ENCODE measurements at places on chromosomes 6 and 20. TPM values are rescaled to one million over a fixed set of nuclear protein-coding genes. Genes with fewer than 3 reads are reported as not detected.
A peak's percentile ranks its signal among the peaks of the same experiment; 100 is the strongest.

GRCh38 chr20:29079769-29080690 lies 2177.4 kb upstream of the DEFB115 start:
- H3K4me1 ChIP-seq: no peaks in the 10 kb centered on the region
- no peak for DNase-seq
- H3K27me3 ChIP-seq: no peaks in the 10 kb centered on the region
- H3K36me3 ChIP-seq: no peaks in the 10 kb centered on the region
- no peak overlapping the region for H3K27ac ChIP-seq

GRCh38 chr20:17445543-17445942 lies 85.6 kb downstream of the BFSP1 start:
- H3K36me3 ChIP-seq: no peaks in the 10 kb centered on the region
- no peaks in the 10 kb centered on the region for H3K27me3 ChIP-seq
- no peak overlapping the region for H3K27ac ChIP-seq

- peak overlapping the region; percentile 98 for H3K27ac ChIP-seq
- DNase-seq: peak; percentile 3
- H3K27me3 ChIP-seq: no peaks in the 10 kb centered on the region
- H3K36me3 ChIP-seq: peaks cover 21% of the 10 kb centered on the region
- H3K4me1 ChIP-seq: peaks cover 17% of the 10 kb centered on the region
Observed at GRCh38 chr6:159790956-159791598, 810 bp downstream of the MRPL18 start.

GRCh38 chr20:53757472-53757913 lies 163.9 kb upstream of the ZNF217 start:
- no peak overlapping the region for H3K27ac ChIP-seq

DNA sequence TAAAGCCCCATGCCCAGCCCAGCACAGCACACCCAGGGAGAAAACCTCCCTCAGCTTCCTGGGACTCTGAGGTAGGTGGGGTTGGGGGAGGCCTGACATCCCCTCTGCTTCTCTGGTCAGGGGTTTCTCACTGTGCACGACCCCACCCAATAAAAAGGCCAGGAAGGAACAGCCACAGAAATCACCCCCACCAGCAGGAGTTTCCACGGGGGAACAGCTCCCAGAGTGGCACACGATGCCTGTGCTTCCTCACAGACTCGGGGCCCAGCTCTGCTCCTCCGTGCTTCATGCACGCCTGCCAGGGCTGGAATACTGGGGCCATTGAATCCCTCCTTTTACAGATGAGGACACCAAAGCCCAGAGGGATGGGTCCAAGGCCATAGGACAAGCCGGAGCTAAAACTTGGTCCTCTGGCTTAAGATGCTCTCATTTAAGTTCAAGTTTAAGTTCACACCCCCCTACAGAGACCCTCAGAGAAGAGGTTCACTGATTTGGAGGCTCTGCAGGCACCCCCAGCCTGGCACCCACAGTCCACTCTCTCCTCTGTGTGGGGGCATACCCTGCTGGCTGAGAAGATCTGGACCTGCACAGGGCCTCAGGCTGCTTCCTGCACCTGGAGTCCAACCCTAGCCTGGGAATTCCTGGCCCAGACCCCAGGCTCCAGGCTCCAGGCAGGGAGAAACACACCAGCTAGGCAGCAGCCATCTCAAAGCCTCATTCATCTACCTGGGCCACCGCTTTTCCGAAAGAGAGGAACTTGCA lies 14.3 kb downstream of the ACSS1 start:
- H3K36me3 ChIP-seq: no peaks in the 10 kb centered on the region
- H3K4me1 ChIP-seq: no peaks in the 10 kb centered on the region
- no peak for DNase-seq
- H3K27me3 ChIP-seq: peaks cover 8% of the 10 kb centered on the region

DNA sequence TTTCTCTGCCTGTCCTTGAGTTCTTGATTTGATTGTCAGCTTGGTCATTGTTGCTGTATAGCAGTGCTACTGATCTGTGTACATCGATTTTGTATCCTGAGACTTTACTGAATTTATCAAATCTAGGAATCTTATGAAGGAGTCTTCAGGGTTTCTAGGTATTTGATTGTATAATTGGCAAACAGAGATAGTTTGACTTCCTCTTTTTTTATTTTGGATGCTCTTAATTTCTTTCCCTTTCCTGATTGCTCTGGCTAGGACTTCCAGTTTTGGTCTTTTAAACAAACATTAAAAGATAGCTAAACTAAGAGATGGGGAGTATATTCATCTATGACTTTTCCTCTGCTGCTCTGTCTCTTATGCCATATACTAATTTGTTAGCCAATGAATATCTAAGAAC lies 62.4 kb downstream of the NCOA7 start:
- no peak overlapping the region for H3K4me3 ChIP-seq
- no peaks in the 10 kb centered on the region for H3K27me3 ChIP-seq
- H3K27ac ChIP-seq: no peak overlapping the region
- no peaks in the 10 kb centered on the region for H3K36me3 ChIP-seq

DNA sequence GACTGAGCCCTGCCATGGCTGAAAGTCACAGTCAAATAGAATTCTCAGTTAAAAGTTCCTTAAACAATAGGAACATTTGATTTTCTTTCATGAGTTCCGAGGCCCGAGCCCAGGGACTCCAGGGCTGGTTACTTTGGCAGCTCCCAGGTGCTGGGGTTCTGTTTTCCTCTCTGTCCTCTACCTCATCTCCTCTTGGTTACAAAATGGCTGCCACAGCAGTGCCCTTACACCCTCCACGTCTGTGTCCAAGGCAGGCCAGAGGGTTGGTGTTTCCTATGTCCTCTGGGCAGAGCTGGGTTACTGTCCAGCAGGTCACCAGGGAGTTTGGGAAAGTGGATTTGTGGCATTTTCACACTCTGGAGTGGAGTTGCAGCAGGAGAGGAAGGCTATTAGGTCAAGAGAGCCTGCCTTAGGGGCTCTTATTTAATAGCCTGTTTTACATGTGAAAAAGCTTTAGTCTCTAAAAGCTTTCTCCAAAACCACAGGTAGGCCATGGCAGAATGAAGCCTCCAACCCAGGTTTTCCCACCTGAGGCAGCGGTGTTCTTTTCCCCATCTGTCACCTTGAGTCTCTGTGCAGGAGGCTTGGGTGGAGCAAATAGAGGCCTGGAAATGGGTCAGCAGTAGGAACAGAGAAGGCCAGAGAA lies 111.0 kb downstream of the DTD1 start:
- no peak overlapping the region for H3K4me3 ChIP-seq
- no peak for DNase-seq
- H3K27ac ChIP-seq: no peak overlapping the region
- no peaks in the 10 kb centered on the region for H3K4me1 ChIP-seq
- no peaks in the 10 kb centered on the region for H3K27me3 ChIP-seq

DNA sequence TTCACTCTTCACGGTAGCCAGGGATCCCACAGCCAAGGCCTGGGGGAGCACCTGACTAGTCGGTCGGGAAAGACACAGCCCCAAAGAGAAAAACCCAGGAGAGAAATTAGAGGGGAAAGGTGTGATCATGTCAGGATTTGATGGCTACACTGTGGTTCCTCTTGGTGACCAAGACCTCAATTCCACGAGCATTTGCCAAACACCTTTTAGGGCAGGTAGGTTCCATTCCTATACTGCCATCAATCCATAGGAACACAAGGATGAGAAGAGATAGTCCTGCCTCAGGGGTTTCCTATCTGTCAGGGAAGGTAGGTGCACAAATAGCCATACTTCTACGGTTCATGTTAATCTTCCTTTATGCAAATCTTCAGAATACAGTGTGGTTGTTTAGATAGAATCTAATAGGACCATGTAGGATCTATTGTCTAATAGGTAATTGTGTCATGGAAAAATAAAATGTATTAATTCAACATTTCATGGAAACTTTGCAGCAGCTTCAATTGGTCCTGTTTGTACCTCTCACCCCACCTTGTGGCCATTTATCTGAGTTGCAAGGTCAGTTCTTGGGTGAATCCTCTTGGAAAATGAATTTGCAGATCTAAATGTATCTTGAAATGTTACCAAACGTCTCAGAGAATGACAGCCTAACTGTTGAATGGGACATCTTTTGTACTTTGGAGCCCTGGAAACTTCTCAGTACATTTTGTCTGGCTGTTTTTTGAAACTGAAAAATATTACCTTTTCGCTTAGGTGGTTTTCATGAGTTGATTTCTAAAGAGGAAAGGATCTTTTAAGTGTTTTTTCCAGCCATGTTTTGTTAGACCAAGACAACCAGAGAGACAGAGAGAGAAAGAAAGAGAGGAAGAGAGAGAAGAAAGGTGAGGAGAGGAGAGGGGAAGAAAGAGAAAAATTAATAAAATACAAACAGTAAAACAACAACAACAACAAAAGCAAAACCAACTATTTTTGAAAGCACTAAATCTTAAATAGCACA lies 33.7 kb upstream of the IYD start:
- H3K4me3 ChIP-seq: no peak overlapping the region
- peak; percentile 87 for DNase-seq
- H3K27ac ChIP-seq: no peak overlapping the region
- H3K36me3 ChIP-seq: no peaks in the 10 kb centered on the region

GRCh38 chr6:108689272-108690161 lies 128.8 kb downstream of the FOXO3 start:
- no peaks in the 10 kb centered on the region for H3K27me3 ChIP-seq
- peaks cover 4% of the 10 kb centered on the region for H3K4me1 ChIP-seq
- H3K36me3 ChIP-seq: no peaks in the 10 kb centered on the region

- peak; percentile 84 for DNase-seq
- no peaks in the 10 kb centered on the region for H3K36me3 ChIP-seq
- no peak overlapping the region for H3K4me3 ChIP-seq
- H3K4me1 ChIP-seq: no peaks in the 10 kb centered on the region
- no peak overlapping the region for H3K27ac ChIP-seq
Observed at GRCh38 chr6:130796313-130796905, 30.8 kb upstream of the SMLR1 start.

DNA sequence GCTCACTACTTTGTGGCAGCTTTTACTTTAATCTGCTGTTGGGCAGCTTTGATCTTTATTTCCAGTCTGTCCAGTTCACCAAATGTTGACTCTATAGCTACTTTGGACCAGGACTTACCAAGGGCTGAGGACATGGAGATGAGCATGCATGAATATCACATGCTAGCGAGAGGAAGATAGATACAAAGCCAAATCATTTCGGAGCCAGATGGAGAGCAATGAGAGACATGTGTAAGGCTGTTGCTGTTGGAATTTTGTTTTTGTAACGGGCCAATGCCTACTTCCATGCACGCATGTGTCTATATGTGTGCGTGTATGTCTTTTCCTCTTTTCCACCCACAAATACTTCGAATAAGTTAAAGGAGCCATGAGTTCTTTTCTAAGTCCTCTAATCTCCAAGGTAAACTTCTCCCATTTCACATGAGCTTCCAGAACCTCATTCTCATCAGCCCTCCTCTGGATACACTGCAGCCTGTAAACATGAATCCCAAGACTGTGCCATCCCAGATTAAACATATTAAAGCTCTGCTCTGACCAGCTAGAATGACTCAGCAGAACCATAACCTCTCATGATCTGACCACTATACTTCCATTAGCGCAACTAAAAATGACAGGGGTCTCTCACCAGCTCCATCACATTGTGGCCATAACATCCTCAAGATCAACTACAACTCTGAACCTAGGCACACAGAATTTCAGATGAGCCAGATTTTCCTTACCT lies 160.7 kb downstream of the LRFN2 start:
- no peak for DNase-seq
- H3K27ac ChIP-seq: no peak overlapping the region
- peaks cover 63% of the 10 kb centered on the region for H3K27me3 ChIP-seq
- H3K4me3 ChIP-seq: no peak overlapping the region
- peaks cover 4% of the 10 kb centered on the region for H3K4me1 ChIP-seq

DNA sequence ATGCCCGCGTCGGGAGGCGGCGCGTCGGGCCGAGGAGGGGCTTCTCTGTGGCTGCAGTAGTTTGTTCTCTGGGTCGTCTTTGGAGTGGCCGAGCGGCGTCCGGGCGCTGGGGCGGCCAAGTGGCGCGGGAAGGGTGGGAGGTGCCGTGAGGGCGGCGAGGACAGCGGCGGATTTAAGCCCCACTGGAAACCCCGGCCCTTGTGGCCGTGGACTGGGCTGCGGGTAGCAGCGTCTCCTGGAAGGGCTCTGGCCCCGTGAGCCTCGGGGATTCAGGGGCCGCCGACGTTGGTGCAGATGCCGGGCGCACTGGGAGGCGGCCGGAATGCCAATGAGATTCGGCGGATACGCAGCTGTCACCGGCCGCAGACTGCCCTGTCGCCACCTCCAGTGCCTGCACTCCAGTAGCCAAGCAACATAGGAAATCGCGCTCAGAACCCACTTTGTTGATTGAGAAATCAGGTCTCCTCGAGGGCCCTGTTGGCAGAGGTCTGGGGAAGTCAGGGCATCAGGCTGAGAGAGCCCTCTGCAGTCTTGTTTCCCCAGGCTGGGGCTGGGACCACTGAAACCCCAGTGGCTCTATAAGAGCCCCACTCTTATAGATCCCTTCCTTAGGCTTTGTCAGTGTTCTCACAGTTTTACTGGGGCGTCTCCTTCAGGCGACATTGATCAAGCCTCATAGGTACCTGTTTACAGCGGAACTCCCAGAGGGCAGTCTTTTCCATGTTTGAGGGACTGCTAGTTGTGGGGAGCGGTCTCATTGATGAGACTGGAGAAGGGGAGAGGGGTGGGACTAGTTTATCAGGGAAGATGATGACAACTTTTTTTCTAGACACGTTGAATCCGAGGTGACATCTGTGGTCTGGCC lies 642 bp downstream of the GZF1 start:
- H3K27ac ChIP-seq: peak overlapping the region; percentile 93
- peaks cover 40% of the 10 kb centered on the region for H3K4me1 ChIP-seq
- peak overlapping the region; percentile 59 for H3K4me3 ChIP-seq

- H3K4me1 ChIP-seq: peaks cover 6% of the 10 kb centered on the region
- no peaks in the 10 kb centered on the region for H3K36me3 ChIP-seq
- DNase-seq: peak; percentile 63
- H3K27ac ChIP-seq: no peak overlapping the region
- no peaks in the 10 kb centered on the region for H3K27me3 ChIP-seq
Observed at GRCh38 chr6:112846681-112847080, 499.6 kb downstream of the RFPL4B start.

GRCh38 chr6:140017470-140017869 lies 643.0 kb upstream of the CITED2 start:
- no peaks in the 10 kb centered on the region for H3K27me3 ChIP-seq
- no peaks in the 10 kb centered on the region for H3K36me3 ChIP-seq
- DNase-seq: no peak
- H3K4me3 ChIP-seq: no peak overlapping the region
- peaks cover under 1% of the 10 kb centered on the region for H3K4me1 ChIP-seq

DNA sequence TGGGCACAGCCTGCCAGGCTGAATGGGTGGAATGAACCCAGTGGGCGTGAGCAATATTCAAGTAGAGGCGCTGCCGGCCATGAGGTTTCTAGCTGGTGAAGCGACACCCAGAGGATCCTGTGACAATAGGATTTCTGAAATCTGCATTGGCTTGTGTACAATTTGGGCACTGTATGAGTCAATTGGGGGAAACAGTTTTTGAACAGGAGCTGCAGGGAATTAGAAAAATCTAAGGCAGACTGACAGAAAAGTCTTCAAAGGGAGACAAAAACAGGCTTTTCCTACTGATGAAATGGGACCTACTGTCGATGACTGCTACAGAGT lies 148.8 kb upstream of the PROKR2 start:
- H3K27me3 ChIP-seq: no peaks in the 10 kb centered on the region
- H3K36me3 ChIP-seq: no peaks in the 10 kb centered on the region
- no peak overlapping the region for H3K27ac ChIP-seq

The TRIM15 gene
- total RNA-seq: not detected

The MACROD2 gene
- total RNA-seq: 6.1 TPM

The TSPO2 gene
- not detected for total RNA-seq

The SASH1 gene
- total RNA-seq: 9.4 TPM

The IL22RA2 gene
- not detected for total RNA-seq

The ACSS1 gene
- not detected for total RNA-seq

The STMND1 gene
- not detected for total RNA-seq

Measured in cardiac muscle cell (in vitro differentiated cells and primary cell).